Fibroblast of villous mesenchyme (primary cell): ENCODE measurements at places on chromosomes 5 and 9. TPM values are rescaled to one million over a fixed set of nuclear protein-coding genes. Genes with fewer than 3 reads are reported as not detected.

DNA sequence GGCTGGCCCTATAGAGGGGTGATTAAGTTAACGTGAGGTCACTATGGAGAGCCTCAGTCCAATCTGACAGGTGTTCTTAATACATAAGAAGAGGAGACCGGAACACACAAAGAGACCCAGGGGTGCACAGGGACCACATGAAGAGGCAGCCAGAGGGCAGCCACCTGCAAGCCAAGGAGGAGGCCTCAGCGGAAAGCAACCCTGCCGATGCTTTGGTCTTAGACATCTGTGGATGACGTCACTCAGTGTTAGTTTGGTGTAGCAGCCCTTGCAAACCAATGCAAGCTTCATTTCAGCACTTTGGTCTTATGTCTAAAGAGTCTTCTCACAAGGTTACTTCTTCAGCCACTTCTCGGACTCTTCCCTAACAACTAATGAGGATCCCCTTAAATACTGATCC, 47.6 kb upstream of the GRHPR start:
- no peak for DNase-seq

GRCh38 chr9:93318480-93318879, 133.0 kb upstream of the FAM120A start:
- no peak for DNase-seq

DNA sequence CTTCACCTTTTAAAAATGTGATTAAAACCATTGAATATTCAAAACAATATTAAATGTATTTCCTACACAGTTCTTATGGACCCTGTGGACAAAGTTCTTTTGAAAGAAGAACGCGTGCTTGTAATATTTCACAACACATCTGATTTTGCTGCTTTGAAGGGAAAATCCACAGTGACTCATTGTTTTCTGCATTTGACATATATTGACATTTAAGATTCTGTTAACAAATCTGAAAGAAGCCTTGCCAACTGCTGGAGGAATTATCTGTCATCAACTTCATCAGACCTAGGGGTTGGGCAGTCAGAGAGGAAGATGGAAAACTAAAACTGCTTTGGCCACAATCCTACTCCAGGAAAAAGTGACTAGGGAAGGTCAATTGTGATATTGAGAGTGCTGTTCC, 56.9 kb upstream of the RASEF start:
- no peak for DNase-seq

GRCh38 chr9:95060234-95060633, 257.3 kb downstream of the FANCC start:
- DNase-seq: no peak

GRCh38 chr5:157816682-157817386, 42.1 kb downstream of the CLINT1 start:
- DNase-seq: peak; percentile 33

DNA sequence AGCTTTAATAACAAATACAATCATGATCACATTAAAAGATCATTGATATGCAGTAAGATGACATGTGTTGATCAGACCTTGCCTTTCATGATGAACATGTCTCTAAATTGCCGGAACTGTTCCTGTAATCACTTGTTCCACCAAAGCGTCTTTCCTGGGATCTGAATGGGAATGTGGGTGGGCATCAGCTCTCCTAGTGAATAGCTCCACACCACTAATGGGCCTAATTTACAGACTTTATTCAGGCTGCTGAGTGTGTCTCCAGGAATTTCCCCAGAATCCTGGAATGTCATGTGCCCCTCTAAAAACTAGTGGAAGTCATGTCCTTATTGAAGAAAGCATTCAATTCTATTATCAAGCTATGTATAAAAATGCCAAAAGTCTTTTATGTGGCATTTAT, 765.1 kb upstream of the CTNND2 start:
- no peak for DNase-seq

GRCh38 chr9:36328798-36329411, 70.7 kb upstream of the GNE start:
- DNase-seq: peak; percentile 84

GRCh38 chr9:98117984-98118639, 910 bp downstream of the TRIM14 start:
- peak; percentile 12 for DNase-seq

- no peak for DNase-seq
These were observed 1.6 kb downstream of the INSYN2B start for GRCh38 chr5:169978714-169979113.

GRCh38 chr5:88658886-88659285, 224.1 kb downstream of the MEF2C start:
- no peak for DNase-seq

- DNase-seq: peak; percentile 75
These were observed 54.9 kb downstream of the COL15A1 start for GRCh38 chr9:98998441-98999151.

GRCh38 chr9:38337706-38338264, 54.7 kb upstream of the ALDH1B1 start:
- DNase-seq: no peak

- no peak for DNase-seq
These were observed 241.6 kb downstream of the PJA2 start for GRCh38 chr5:109168151-109168550.

DNA sequence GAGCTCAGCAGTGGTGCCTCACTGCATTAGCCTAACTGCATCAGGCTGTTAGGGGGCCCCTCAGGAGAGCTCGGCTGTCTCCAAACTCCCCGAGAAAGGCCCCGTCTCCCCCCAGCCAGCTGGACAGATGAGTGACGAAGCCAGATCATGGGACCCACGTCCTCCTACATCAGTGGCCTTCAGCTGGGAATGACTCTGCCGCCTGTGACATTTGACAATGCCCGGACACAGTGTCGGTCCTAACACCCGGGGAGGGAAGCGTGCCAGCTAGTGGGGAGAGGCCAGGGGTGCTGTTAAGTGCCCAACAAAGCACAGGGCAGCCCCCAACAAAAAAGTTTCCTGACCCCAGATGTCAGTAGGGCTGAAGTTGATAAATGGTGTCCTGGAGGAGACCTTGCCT, 375.2 kb upstream of the IRX2 start:
- DNase-seq: no peak

DNA sequence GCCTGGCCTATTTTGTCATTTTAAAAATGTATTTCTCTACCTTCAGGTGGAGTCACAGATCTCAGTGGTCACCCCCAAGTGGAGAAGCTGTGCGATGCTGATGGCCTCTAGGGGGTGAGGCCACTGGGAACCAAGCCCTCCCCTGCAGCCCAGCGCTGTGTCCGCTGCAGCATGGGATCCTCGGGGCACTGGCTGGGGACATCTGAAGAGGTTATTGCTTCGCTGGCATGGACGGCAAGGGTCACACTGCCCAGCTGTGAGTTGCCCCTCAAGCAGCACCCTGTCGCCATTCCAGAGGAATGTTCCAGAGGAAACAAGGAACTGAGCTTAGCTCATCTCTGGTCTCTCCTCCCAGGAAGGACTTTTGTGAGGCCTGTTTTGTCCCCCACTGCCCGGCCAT, 119.6 kb upstream of the S1PR3 start:
- no peak for DNase-seq

- DNase-seq: no peak
These were observed 77.1 kb upstream of the RASEF start for GRCh38 chr9:83140061-83140460.

- no peak for DNase-seq
These were observed 11.8 kb upstream of the BTNL9 start for GRCh38 chr5:181028032-181028819.

DNA sequence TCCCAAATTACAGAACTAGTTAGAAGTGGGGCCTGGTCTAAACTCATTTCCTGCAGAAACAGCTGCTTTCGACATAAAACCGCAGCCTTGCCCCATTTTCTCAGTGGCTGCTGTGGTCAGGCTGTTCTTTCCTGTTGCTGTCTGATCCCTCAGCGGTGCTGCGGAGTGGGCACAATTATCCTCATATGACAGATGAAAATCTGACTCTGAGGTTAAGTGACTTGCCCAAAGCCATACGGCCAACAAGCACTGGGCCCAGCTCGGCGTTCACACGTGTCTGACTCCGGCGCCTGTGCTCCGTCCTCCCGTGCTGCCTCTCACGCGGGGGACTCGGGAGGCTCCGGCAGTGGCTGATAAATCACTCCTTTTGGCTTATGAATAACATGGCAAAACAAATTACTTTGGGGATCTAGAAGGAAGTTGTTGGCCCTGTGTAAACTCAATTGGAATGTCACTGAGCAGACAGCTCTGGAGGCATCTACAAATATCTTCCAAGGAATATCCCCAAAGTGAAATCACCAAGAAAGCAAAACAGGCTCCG, 142.6 kb upstream of the LMX1B start:
- DNase-seq: peak; percentile 75

GRCh38 chr5:181052672-181053487, 12.8 kb downstream of the BTNL9 start:
- no peak for DNase-seq

GRCh38 chr5:92613546-92613945, 967.5 kb downstream of the NR2F1-AS1 start:
- DNase-seq: peak; percentile 22

DNA sequence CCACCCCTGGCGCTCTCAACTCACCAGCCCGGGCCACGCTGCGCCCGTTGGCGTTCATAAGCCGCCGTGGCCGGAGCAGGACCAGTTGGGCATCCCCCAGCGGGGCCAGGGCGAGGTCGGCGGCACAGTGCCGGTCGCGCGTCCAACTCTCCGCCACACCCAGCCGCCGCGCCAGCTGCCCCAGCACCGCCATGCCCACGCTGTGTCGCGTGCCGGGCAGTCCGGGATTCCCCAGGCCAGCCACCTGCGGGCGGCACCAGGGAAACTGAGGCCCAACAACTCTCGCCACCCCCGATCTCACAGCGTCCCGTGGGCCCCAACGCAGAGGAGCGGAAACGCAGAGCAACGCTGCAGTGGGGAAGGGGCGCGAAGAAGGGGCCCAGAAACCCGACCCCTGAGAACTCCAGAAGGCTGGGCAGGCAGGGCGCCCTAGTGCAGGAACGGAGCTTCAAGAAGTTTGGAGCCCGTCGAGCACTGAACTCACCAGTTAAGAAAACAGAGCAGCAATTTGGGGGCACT, 453 bp downstream of the PTRH1 start:
- DNase-seq: no peak

GRCh38 chr5:51104556-51104955, 278.7 kb upstream of the ISL1 start:
- DNase-seq: no peak

GRCh38 chr9:131546336-131547084, 1.2 kb downstream of the PRRT1B start:
- DNase-seq: peak; percentile 45

GRCh38 chr5:59301727-59302126, 591.8 kb downstream of the PDE4D start:
- DNase-seq: no peak

DNA sequence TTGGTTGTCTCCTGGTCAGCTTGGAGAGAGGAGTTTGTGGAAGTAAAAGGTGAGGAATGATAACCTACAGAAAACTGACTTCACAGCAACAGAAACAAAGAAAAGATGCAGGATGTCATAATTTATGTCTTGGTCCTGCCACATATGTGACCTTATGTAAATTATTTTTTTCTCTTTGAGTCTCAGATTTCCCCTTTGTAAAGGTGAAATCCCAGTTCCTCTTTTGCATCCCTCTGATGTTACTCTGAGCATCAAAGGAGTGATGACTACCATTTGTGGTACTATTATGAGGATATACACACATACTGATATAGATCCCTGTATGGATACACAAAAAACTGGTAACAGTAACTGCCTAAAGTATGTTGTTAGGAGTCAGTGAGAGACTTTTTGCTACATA, 1.4 kb upstream of the THG1L start:
- DNase-seq: no peak

DNA sequence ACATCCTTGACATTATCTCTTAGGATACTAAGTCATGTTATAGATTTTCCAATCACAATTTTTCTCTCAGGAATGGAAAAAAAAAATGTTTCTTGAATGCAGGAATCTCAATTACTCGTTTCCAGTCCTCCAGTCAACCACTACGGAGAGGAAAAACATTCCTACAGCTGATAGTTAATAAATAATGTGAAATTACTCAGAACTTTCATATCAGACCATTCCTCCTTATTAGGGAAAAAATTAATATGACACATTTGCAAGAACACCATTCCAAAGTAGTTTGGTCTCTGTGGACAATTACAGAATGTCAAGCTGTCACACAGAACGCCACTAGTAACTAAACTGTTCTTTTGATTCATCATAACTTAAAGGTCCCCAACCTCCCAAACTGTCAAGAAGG, 31.5 kb downstream of the MED27 start:
- no peak for DNase-seq

DNA sequence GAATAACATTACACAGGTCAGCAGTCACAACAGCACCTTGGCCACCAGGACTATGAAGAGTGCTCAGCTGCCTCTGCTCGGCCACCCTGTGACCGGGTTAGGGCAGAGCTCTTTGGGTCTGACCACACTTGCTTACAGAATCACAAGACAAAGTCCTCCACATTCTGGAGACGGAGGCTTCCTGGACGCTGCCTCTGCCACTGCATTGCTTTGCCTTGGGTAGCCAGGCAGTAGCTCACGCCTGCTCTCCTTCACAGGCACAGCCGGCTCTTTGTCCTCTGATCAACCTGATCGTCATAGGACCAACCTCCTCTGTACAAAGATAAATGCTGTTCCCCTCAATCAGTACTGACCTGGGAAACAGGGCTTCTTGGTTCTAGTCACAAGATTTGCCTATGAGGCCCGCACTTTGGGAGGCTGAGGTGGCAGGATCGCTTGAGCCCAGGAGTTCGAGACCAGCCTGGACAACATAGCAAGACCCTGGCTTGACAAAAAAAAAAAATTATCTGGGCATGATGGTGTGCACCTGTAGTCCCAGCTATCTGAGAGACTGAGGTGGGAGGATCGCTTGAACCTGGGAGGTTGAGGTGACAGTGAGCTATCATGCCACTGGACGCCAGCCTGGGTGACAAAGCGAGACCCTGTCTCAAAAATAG, 128.4 kb upstream of the IER5L start:
- no peak for DNase-seq

- no peak for DNase-seq
These were observed 89.5 kb upstream of the GRIA1 start for GRCh38 chr5:153400931-153401330.

DNA sequence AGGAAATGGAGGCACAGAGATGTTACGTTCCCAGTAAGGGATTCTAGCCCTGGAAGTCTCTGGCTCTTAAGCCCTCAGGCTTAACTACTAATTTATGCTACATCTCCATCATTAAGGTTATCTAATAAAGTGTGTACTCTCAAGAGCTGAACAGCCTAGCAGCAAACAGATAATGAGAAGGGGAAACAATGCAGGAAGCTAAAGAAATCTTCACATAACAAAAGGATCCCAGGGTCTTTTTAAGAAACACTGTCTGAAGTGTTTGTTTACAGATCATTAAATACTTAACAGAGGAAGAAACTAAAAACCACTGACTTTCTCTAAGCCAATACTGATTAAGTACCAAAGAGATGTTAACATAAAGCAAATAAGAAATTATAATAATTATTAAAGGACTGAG, 129.0 kb downstream of the PAPPA start:
- DNase-seq: no peak

BHMT2 gene
- 21.3 and 34.5 TPM in 2 replicates for total RNA-seq

MPDZ gene
- total RNA-seq: 46.4 and 62.6 TPM in 2 replicates

ANXA6 gene
- total RNA-seq: 501 and 537 TPM in 2 replicates

C9orf72 gene
- 6.1 and 7.8 TPM in 2 replicates for total RNA-seq

IFNB1 gene
- not detected in 2 replicates for total RNA-seq

IFNA7 gene
- total RNA-seq: not detected in 2 replicates

NPDC1 gene
- 6.4 and 13.0 TPM in 2 replicates for total RNA-seq

TMEM174 gene
- not detected in 2 replicates for total RNA-seq

MEIKIN gene
- total RNA-seq: not detected in 2 replicates

CDH12 gene
- total RNA-seq: not detected in 2 replicates

ENHO gene
- not detected in 2 replicates for total RNA-seq

KIF4B gene
- under 0.01 TPM in 1 of 2 replicates, not detected in the other for total RNA-seq

C9 gene
- under 0.01 TPM in 1 of 2 replicates, not detected in the other for total RNA-seq

OSMR gene
- 89.2 and 114 TPM in 2 replicates for total RNA-seq

PPP2R2B gene
- total RNA-seq: under 0.01 and 2.2 TPM in 2 replicates

EIF4E1B gene
- not detected in 2 replicates for total RNA-seq

PDE6A gene
- total RNA-seq: under 0.01 TPM in 1 of 2 replicates, not detected in the other

LAMC3 gene
- total RNA-seq: 0.43 and 1.3 TPM in 2 replicates

FGF10 gene
- total RNA-seq: not detected in 2 replicates
